ENCODE measurements at places on chromosomes 13 and 19.
A peak's percentile ranks its signal among the peaks of the same experiment; 100 is the strongest.

DNA sequence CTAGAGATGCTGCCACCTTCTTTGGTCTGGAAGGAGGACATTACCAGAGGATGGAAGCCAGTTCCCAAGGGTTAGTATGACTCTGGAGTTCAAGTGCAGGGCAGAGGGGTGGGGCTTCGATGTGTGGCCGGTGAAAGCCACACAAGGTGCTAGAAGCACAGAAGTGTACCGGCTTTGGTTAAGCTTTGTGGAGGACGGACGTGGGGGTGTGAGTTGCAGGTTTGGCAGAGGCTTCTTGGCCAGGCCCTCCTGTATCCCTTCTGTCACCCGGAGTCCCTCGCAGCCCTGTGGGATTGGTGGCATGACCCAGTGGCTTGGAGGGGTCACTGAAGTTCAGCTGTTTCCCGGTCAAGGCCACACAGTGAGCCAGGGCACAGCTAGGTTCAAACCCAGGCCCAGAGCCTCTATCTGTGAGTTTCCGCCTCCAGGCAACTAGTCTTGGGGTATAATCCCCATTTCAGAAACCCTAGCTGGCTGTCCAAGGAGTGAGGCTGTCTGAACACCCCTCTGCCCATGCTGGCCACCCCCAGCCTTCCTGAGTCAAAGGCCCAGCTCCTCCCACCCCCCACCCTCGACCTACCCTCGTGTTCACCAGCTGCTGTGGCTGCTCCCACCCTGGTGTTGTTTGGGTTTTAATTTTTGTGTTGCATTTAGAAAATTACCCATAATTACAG is 4.6 kb upstream of the SSBP4 start:
- peak; percentile 18 for DNase-seq

DNA sequence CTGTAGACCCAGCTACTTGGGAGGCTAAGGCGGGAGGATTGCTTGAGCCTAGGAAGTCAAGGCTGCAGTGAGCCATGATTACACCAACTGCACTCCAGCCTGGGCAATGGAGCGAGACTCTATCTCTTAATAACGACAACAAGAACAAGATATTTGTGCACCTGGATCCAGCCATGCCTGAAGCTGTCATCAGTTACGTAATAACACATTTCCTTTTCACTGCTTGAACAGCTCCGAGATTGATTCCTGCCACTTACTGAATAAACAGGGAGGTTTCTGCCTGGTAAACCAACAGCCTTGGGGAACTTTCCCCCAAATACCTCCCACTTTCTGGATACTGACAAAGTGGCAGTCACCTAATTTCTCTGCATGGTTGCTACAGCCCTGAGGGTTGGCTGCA is 5.4 kb downstream of the KANK2 start:
- DNase-seq = no peak

- no peak for DNase-seq
Measured at GRCh38 chr19:33712268-33712667, 84.4 kb upstream of the KCTD15 start.

- peak; percentile 40 for DNase-seq
Measured at GRCh38 chr13:30257468-30258099, 49.8 kb downstream of the KATNAL1 start.

GRCh38 chr19:6451583-6452222 is 7.9 kb downstream of the SLC25A23 start:
- no peak for DNase-seq

- DNase-seq = no peak
Measured at GRCh38 chr13:100306030-100306429, 217.1 kb downstream of the PCCA start.

DNA sequence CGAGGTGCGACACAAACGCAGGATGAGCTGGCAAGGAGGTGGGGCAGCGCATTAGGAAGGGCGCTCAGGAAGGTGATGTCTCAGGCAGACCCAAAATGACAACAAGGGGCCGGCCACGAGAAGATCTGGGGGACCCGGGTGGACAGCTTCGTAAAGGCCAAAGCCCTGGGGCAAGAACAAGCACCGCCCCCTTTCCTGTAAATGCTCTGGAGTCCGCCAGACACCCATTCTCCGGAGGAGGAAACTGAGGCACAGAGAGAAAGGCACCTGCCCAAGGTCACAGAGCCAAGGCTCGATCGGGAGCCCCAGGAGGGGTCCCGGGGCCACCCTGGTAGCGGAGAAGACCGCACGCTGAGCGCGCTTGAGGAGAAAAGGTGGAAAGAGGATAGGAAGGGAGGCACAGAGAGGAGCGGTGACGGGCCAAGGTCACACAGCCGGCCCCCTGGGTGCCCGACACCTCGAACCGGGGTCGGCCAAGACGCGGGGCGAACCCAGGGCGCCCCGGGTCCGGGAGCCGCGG is 571 bp downstream of the SAFB2 start:
- DNase-seq = no peak

DNA sequence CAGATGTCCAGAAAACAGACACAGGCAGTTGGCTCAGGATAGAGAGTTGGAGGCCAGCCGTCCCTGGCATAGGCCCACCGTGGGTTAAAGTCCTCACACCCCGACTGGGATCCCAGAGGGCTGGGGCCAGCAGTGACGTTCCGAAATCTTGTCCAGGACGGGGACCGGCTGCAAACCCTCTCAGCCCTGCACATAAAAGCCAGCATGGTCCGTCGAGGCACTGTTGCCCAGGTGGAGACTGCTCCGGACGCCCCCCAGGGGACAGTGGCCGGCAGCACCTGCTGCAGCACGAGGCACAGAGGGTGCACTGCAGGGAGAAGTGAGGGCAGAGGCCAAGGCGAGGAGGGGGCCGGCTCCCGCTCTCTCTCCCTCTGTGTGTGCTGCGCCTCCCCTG is 4.3 kb upstream of the IFNL2 start:
- DNase-seq = no peak

GRCh38 chr13:42876270-42876714 is 94.9 kb downstream of the FAM216B start:
- no peak for DNase-seq

- DNase-seq = peak; percentile 11
Measured at GRCh38 chr19:46745521-46746280, at the start of gene FKRP. TSS of gene FKRP (plus strand) at chr19:46746057. CDS start at chr19:46755451, 9,394 bp downstream.

DNA sequence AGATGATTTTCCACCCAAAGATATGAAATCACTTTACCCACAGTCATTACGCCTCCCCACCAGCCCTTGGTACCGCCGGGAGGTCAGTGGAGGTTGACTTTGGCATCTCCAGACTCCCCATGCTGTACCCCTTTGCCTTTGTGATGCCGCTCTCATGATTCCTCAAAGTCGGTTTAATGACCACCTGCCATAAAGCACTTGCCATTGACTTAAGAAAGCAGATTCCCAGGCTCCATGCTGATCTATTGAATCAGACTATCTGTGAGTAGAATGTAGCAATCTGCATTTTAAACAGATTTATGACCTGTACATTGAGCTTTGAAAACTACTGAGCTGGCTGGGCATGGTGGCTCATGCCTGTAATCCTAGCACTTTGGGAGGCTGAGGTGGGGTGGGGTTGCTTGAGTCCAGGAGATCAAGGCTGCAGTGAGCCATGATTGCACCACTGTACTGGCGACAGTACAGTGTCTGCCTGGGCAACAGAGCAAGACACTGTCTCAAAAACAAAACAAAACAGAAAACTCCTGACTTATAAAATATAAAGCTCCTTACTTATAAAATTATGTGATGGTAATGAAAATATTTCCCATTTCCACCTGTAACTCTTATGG is 235.2 kb downstream of the KLF5 start:
- DNase-seq = no peak

All from Ammon's horn (tissue), 1 donor.